ENCODE measurements at places on chromosomes 6 and 20. TPM values are rescaled to one million over a fixed set of nuclear protein-coding genes. Genes with fewer than 3 reads are reported as not detected.
A peak's percentile ranks its signal among the peaks of the same experiment; 100 is the strongest.

GRCh38 chr6:139007428-139007827 is 19.4 kb upstream of the REPS1 start:
- no peak for DNase-seq

GRCh38 chr6:29760328-29760727 is 37.1 kb downstream of the HLA-F start:
- DNase-seq: peak; percentile 30

- DNase-seq: peak; percentile 31
Measured at GRCh38 chr6:42627674-42628073, 63.8 kb downstream of the UBR2 start.

DNA sequence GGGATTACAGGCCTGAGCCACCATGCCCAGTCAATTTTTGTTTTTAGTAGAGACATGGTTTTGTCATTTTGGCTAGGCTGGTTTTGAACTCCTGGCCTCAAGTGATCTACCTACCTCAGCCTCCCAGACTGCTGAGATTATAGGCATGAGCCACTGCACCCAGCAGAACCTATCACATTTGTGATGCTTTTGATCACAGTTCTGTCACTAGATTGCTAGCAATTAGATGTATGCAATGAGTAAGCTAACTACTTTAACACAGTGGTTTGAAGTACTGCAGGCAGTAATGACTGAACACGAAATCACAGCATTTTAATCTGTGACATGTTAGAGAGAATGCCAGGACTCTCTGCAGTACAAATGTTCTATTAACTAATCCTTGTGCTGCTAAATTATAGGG is 19.6 kb upstream of the SAMHD1 start:
- no peak for DNase-seq

DNA sequence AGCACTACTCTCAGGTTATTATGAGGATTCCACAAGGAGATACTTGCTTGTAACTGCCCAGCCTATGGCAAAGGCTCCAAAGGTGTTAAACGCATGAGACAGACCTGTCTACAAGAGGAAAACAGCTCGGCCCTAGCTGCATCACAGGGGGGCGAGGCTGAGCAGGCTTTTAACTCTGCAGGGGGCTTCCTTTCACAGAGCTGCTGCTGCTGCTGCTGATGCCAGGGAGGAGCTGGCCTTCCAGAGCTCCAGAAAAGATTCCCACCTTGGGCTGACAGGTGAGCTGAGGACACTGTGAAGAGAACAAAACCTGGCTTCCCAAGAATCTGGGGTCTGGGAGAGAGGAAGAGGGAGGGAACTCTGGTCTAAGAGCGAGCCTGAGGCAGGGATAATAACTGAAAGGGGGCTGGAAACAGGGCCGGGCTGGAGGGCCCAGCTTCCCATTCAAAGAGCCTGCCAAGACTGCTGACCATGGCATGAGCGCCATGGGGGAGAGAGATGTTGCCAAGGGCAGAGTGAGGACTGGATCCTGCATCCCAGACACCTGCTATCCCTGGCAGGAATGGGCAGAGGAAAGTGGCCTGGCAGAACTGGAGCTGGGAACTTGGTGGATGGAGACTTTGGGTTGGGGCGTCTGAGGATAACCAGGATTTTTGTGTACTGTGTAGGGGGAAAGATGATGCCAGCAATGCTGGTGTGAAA is 211.1 kb upstream of the LRFN2 start:
- DNase-seq: no peak

- no peak for DNase-seq
Measured at GRCh38 chr20:11235058-11235457, 561.3 kb upstream of the JAG1 start.

BHLHE23 gene
- total RNA-seq: not detected

LAMA4 gene
- 15.8 TPM for total RNA-seq

SNPH gene
- 1.9 TPM for total RNA-seq

Measured in colonic mucosa (tissue), 4 donors.